GM12865 (cell line): ENCODE measurements at places on chromosomes 7 and 10.

- no peak for DNase-seq
Measured at GRCh38 chr7:74365322-74366022, 76.3 kb downstream of the CLIP2 start.

DNA sequence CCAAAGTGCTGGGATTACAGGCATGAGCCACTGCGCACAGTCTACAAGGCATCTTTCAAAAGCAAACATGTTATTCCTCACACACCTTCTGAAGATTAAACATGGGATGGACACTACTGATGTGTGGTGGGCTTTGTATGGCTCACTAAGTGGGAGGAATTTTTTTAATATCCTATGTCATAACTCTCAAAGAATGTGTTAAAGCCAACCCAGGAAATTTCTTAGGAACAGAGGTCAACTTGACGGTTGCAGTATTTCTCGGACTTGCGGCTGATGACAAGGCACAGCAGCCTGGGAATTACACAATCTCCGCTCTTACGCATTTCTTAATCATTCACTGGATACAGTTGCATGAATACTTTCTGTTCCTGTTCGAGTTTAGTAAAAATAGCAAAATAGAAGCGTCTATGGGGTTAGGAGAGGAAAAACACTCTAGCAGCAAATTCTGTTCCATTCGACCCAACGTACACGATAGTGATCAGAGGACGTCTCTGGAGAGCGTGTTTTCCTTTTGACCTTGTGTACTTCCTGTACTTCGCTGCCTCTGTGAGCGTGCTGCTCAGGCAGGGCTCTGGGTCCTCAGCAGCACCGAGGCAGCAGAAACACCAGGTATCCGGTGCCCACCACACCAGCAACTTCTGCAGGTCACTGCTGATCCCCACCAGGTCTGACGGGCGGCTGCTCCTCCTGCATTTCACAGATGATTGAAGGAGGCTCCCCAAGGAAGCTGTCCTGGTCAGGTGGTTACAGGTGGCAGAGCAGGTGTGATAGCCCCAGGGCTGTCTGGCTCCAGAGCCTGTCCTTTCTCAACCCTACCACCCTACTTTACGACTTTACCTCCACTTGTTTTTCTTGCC is 26.4 kb upstream of the SRGN start:
- DNase-seq = peak; percentile 70

DNA sequence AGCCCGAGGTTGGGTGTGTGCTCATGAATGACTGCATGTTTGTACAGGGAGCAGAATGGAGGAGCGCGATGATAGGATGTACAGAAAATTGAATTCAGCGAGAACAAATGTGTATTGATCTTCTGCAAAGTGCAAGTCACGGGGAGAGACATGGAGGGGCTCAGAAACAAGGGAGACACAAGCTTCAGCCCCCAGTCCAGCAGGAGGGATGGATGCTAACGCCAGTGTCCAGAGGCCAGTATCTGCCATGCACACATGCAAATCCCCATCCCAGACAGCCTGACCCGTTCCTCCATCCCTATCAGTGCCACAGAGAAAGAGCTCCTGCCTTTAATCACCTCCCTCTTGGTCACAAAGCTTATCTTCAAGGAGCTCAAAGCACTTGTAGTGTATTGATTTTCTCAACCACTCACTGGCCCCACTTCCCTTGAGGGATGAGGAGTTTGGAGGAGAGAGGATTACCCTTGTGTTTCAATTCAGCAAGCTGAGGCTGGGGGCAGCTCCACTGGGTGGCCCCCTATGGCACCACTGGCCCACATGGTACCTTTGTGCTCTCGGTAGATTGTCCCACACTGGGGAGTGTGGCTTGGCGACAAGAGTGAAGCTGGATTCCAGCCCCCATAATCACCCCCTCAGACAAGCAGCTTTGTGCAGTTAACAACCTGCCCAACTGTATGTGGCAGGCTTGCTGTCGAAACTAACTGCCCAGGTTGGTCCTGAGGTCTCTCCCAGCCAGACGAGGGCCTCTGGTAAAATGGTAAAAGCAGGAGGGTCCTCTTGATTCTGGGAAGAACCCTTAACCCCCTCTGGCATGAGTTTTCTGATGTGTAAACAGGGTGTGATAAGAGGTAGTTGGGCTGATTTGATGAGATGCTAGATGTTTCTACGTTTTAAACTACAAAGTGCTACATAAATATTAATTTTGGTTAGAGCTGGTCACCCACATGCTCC is 151.6 kb upstream of the UNC5B start:
- DNase-seq = no peak

DNA sequence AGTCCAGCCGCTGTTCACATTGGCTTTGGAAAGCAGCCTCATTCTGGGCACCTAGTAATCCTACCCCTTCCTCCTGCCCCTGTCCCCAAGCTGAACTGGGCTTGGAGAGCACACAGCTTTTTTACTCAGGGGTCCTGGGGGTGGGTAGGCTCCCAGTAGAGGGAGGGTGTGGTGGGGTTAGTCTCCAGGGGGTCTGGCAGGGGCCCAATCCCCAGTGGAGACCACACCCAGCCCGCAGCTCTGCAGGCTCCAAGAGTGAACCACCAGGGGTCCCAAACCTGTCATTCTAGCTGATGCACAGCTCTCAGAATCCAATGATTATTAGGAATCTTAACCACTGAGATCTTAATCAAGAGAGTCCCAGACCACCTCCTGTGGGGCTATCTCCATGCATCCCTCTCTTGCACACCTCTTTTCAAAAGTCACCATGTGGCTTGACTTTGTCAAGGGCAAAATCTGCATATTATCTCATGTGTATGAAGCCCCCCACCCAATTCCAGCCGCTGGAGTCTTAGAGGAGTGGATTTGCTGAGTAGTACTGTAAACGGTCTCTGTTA is 2.7 kb downstream of the HOXA11 start:
- no peak for DNase-seq

GRCh38 chr7:69893906-69894305 is 295.6 kb downstream of the AUTS2 start:
- peak; percentile 60 for DNase-seq

DNA sequence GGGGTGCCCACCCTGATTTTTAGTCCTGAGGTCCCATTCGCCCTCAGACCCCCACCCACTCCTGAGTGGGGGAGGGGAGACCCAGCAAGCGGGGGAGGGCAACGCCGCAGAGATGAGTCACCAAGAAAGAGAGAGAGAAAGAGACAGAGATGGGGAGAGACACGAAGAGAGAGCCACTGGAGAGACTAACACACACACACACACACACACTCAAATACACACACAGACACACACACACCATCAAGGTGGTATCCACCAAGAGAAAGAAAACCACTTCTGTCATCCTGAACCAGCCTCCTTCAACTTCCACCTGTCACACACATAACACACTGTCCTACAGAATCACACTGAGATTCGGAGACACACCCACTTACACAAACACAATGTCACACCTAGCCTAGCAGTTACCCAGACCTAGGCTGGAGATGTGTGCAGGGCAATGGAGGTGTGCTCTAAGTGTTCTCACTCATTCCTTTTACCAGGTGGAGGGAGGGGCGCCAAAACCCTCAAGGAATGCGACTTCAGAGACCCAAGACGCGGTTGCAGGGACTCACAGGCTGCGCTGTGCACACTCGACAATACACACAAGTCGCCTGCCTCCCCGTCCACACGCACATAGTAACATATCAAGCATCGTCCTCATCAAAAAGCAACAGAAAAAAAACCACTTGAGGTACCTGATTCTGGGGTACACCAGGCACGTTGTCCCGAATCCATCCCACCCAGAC is 3.9 kb upstream of the VGF start:
- DNase-seq = no peak

DNA sequence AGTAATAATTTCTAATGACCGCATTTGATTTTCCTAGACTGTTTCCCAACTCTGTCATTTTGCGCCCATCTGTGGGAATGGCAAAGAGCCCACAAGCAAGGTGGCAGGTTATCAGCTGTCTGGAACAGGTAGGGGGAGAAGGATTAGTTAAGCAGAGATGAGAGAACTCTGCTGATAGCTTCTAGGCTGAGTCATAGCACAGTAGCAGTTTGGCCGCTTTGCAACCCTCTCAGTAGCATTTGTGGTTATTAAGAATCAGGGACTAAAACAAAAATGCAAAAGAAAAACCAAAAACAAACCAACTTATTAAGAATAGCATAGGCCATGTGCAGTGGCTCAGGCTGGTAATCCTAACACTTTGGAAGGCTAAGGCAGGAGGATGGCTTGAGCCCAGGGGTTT is 602.7 kb upstream of the SORCS1 start:
- DNase-seq = peak; percentile 59

GRCh38 chr7:92916770-92917224 is 80.4 kb upstream of the CDK6 start:
- DNase-seq = no peak

GRCh38 chr7:10643545-10643944 is 330.1 kb upstream of the PHF14 start:
- DNase-seq = no peak

DNA sequence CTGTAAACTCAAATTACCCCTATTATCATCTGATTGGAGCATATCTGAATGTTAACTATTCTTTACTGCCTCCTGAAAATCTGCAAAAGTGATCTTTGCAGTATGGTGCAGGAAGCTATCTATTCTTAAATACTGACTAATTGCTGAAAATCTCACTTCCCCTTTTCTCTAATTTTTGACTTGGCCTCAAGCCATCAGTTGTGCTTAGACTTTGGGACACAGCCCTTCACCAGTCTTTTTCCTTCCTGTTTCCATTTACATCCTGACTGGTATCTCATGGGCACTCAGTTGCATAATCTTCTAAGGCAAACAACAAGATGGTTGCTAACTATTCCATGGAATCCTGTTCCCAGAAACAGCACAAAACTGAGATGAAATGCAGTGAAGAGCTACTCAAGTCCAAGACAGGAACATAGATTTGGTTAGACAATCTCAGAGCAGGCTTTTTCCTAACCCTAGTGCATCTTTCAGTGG is 228.5 kb downstream of the SORCS1 start:
- DNase-seq = peak; percentile 87

DNA sequence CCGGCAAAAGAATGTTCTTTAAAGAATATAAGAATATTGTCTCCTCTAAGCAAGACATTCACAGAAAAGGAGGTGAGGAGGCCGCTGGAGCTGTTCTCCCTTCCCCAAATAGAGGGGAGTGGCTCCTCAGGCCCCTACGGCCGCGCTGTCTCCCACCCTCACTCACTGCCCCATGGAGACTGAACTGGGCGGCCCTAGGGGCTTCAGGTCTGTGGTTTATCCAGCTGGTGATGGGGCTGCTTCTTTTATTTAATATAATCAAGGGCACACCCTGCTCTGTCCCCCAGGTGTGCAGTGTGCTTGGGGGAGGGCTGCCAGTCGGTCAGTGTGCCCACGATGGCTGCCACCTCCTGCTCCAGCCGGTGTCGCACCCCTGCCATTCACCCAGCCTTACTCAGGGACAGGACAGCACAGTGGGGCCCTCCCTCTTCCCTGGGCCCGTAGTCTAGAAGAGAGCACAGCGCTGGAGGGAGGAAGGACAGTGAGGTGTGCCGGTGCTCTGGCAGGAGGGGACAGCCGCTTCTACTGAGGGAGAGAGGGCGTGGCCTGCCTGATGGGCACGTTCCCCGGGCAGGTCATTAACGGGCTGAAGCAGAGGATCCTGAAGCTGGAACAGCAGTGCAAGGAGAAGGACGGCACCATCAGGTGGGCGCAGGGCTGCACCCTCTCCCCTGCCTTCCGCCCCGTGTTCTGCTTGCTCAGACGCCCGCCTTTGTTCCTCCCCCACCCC is 23.4 kb downstream of the IQCE start:
- no peak for DNase-seq

GRCh38 chr10:62182595-62182994 is 86.0 kb downstream of the RTKN2 start:
- no peak for DNase-seq

DNA sequence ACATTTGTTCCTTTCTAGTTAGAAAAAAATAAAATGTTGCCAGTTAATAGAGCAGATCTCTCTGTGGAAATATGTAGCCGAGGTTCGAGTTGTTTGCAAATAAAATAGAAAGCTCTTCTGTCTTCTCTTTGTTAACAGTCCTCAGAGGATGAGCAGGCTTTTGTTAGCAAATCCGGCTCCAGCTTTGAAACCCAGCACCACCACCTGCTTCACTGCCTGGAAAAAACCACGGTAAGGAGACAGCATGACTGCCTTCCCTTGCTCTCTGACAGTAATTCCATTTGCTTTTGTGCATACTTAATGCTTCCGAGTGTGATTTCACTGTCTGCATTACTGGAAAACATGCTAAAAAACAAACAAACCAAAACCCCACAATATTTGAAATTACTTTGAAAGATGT is 115.6 kb downstream of the TSPAN12 start:
- DNase-seq = no peak

- DNase-seq = no peak
Measured at GRCh38 chr10:34171957-34172527, 643.1 kb downstream of the PARD3 start.

- DNase-seq = peak; percentile 22
Measured at GRCh38 chr7:66500087-66500486, 128.6 kb upstream of the KCTD7 start.

- DNase-seq = no peak
Measured at GRCh38 chr10:91190388-91190870, 30.0 kb upstream of the PCGF5 start.

- no peak for DNase-seq
Measured at GRCh38 chr10:95437669-95438068, 123.5 kb downstream of the SORBS1 start.

GRCh38 chr10:107933076-107933475 is 768.6 kb upstream of the SORCS1 start:
- no peak for DNase-seq

DNA sequence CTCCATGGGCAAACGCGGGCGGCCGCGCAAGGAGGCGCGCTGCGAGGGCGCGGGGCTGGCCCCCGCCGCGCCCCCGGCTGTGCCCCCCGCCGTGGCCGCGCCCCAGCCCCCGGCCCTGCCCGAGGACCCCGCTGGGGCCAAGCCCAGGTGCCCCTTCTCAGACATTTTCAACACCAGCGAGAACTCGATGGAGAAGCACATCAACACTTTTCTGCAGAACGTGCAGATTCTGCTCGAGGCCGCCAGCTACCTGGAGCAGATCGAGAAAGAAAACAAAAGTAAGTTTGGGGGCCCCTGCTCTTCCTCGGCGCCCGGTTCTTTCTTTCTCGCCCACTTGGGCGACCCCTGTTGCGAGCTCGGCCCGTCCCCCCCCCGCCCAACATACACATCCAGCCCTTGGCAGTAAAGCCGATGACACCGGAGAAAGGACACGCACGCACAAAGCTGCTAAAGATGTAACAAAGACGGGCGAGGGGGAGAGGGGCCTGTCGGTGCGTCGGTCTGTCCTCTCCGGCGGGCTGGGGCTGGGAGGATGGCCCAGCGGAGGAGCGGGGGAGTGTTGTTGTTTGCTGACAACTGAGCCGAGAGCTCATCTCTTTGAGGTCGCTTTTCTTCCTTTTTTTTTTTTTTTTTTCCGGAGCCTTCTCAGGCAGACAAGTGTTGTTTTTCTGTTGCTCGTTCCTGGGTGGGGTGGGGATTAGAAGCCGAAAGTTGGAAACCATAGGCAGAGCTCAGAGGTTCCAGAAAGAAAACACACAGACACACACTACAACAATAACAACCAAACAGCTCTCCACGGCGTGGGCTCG is 604 bp downstream of the MXI1 start:
- peak; percentile 41 for DNase-seq
